ENCODE measurements at places on chromosomes 7 and 10.

DNA sequence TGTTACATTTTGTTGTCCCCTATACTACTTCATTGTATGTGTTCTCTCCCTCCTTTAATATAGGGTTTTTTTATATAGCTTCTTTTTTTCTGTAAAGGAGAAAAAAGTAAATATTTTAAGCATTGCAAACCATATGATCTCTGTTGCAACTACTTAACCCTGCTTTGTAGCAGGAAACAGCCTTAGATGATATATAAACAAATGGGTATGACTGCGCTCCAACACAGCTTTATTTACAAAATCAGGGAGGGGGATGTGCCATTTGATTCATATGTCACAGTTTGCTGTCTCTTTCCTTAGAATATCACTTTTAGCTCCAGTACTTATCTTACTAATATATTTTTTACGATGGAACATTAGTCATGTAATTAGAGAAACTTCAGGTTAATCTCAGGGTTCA, 155.2 kb upstream of the GNAI1 start:
- DNase-seq = no peak

GRCh38 chr7:91940171-91940570, 491 bp upstream of the AKAP9 start:
- peak; percentile 49 for DNase-seq

GRCh38 chr7:7178081-7178480, 4.3 kb upstream of the C1GALT1 start:
- peak; percentile 24 for DNase-seq

DNA sequence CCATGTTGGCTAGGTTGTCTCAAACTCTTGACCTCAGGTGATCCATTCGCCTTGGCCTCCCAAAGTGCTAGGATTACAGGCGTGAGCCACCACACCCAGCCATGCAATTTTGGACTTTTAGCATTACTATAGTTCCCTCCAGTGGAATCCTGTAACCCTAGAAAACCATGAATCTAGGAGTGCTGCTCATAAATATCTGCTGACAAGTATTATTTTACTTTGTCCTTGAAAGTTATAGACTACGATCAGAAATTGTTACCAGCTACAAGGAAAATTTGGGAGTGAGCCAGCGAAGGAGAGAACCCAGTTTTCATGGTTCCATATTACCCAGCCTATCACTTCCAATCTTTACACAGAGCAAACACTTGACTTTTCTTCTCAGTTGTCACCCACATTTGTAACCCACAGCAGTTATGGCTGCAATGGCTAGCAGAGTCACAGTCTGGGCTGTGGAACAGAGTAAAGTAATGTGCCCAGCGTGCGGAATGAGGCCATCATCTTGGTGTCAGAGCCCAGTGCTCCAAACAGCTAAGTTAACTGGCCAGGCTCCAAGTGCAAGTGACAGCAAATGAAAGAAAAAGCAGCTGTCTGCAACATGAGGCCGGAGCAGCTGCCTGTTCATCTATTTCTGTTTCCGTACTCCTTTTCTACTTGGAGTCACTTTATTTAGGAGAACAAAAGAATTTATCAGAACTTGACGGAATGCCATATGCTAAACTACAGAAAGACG, 29.9 kb downstream of the ZC3HC1 start:
- DNase-seq = no peak
